HepG2 (cell line): ENCODE measurements at places on chromosomes 1 and 21.

- no peak for DNase-seq
These were observed 6.5 kb downstream of the PLCH2 start for GRCh38 chr1:2482588-2482987.

GRCh38 chr1:30575066-30575465 is 148.3 kb downstream of the MATN1 start:
- no peak for DNase-seq

- DNase-seq: no peak
These were observed at the start of gene KCNE1 for GRCh38 chr21:34511787-34512455. TSS of gene KCNE1 (minus strand) at chr21:34512210. CDS start at chr21:34449634, 62,576 bp downstream.

- peak; percentile 18 for DNase-seq
These were observed 26.1 kb downstream of the ATP5PF start for GRCh38 chr21:25708467-25709065.

DNA sequence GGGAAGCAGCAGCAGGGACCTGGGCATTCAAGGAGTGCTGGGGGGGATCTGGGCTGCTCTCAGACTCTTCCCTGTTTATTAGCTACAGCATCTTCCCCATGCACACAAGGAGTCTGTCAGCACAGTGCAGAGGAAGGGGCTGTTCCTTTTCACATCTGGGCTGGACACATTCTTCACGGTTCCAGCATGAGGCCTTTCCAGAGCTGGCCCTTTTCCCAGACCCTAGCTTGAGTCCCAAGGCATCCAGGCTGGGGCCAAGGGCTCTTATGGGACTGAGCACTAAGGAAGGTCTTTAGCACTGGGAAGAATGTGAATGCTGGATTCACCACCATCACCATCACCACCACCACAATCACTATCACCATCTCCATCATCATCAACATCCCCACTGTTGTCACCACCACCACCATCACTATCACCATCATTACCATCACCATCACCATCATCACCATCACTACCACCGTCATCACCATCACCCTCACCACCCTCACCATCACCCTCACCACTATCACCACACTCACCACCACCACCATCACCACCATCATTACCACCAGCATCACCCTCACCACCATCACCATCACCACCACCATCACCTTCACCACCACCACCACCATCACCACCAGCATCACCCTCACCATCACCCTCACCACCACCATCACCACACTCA is 28.4 kb downstream of the PARK7 start:
- DNase-seq: no peak

- no peak for DNase-seq
These were observed 27.9 kb downstream of the PCSK9 start for GRCh38 chr1:55067022-55067778.

- DNase-seq: no peak
These were observed 76.4 kb downstream of the HS2ST1 start for GRCh38 chr1:86990826-86991225.
